Right lung (tissue), 10 donors: ENCODE measurements at places on chromosomes 13 and 19. TPM values are rescaled to one million over a fixed set of nuclear protein-coding genes. Genes with fewer than 3 reads are reported as not detected.

The IRGC gene
- polyA plus RNA-seq: not detected

The CFAP97D2 gene
- polyA plus RNA-seq: 0.68 TPM

The ARHGAP45 gene
- polyA plus RNA-seq: 15.8 TPM

The ANKRD24 gene
- 1.1 TPM for polyA plus RNA-seq

GRCh38 chr19:31257426-31258130 is 91.7 kb downstream of the TSHZ3 start:
- no peak for DNase-seq

GRCh38 chr13:112053744-112054615 is 13.0 kb upstream of the SOX1 start:
- no peak for DNase-seq

GRCh38 chr19:39679056-39679790 is 23.5 kb downstream of the LGALS16 start:
- no peak for DNase-seq

DNA sequence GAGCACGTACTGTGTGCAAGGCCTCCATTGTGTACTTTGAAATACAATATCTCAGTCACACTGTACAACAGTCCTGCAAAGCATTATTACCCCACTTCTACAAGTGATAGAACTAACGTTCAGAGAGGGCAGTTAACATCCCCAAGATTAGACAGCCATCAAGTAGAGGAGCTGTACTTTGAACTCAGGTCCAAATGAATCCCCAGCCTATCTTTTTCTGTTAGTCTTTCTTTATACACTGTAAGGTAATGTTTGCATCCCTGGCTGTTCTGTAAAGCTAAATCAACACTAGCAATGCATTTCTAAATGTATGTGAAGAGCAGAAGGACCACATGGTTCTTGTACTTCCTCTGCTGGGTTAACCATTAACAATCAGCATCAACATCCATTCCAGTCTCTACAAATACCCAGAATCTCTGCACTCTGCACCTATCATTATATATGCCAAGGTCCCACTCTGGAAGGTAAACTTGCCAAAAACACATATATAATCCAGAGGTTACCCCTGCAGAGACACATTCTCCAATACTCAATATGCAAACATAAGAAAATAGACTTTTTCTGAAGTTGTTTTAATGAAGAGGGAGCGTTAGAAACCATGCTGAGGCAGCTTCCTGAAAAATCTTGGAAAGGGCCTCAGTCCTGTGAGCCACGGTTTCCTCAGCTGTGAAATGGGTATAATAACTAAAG is 182.3 kb downstream of the MZT1 start:
- DNase-seq: no peak
